Cerebellar nuclear complex (tissue), 1 donor: ENCODE measurements at places on chromosomes 13 and 19.

GRCh38 chr19:28522545-28522922 is 690.4 kb downstream of the UQCRFS1 start:
- no peak for DNase-seq

DNA sequence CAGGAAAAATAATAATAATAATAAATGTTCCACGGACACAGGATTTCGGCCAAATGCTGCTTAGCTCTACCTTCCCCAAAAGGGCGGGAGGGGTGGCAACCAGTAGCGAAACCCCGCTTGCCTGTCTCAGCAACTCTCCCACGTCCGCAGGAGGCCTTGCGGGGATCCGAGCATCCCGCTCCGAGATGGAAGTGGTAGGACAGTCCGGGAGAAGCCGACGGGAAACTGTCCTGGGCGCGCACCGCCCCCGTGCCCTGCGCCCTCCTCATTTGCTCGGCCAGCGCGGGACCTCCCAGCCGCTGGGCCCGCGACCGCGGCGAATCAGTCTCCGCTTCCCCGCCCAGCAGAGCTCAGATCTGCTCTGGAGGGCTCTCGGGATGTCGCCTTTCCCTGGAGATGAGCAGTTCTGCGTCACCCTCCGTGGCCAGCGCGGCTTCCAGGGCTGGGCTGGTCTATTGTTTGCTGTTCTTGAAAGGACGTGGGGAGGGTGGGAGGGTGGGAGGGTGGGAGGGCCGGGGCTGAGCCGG is 48.9 kb upstream of the PABPC3 start:
- no peak for DNase-seq

DNA sequence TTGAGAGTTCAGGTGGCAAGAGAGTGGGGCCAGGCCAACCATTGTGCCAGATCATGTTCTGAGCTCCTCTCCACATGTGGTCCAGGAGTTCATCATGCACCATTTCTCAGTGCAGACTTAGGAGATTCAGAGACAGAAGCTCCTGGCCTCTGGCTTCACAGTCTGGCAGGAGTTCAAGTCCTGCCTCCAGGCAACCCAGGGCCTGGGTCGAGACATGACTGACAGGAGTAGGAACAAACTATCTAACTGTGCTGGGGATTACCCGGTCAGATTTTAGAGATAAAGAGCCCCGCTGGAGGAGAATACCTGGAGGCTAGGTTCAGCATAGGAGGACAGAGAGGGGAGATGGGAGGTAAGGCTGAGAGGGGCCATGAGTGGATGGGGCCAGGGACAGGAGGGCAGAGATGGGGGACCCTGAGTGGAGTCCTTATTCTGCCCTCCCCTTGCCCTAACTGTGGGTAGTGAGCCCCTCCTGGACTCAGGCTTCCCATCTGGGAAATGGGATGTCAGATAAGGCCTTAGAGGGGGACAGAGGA is 906 bp upstream of the CYP4F11 start:
- DNase-seq = no peak

- DNase-seq = no peak
These were observed 237.0 kb downstream of the POSTN start for GRCh38 chr13:37361608-37362007.

- no peak for DNase-seq
These were observed 4.2 kb upstream of the MADCAM1 start for GRCh38 chr19:492091-492531.

DNA sequence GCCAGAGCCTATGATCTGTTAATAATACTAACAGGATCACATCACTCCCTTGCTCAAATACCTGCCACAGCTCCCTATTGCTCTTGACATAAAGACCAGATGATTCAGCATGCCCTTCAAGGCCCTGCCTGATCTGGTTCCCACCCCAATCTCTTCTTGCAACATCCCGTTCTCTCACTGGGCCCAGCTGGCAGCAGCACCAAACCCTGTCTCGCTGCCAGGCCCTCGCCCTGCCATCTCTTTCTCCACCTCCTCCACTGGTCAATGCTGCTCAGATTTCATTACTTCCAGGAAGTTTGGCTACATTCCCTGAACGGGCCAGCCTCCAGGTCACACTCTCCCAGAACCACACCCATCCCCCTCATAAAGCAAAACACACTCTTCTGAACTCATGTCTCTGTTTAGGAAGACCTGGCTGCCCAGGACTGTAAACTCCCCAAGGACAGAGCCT is 8.6 kb upstream of the BCAT2 start:
- DNase-seq = no peak

DNA sequence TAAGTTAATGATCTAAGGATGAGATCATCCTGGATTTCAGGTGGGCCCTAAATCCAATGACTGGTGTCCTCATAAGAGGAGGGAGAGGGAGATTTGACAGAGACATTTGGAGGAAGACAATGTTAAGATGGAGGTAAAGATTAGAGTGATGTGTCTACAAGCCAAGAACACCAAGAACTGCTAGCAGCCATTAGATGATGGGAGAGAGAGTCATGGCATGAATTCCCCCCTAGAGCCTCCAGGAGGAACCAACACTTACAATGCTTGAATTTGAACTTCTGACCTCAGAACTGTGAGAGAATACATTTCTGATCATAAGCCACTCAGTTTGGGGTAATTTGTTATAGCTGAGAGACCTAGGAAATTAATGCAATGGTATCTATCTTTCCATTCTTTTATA is 68.1 kb upstream of the RFXAP start:
- no peak for DNase-seq

DNA sequence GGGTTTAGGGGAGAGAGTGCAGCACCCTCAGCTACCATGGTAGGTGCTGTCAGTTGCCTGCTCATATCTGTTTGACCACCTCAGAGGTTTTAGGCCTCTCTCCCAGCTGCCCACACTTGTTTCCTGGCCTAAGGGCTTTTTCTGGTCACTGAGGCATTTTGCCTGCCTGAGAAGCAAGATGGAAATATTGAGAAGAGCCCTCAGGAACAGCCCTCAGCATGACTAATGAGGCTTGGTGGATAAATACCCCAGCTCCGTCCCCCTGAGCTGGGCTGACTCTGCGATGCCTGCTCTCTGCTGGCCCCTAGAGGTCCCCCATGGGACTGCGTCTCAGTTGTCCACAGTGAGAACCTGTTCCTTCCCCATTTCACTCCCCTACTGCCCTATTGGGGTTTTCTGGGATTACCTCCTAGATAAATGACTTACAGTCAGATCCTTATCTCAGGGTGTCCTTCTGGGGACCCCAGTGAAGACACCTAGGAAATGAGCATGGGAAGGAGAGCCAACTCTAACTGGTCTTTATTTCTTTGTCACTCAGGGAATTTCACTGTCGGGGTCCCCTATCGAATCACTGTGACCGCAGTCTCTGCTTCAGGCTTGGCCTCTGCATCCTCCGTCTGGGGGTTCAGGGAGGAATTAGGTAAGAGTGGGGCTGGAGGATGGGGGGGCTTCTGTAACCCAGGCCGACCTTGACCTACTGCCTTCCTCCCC is 13.3 kb downstream of the PALM3 start:
- DNase-seq = no peak

DNA sequence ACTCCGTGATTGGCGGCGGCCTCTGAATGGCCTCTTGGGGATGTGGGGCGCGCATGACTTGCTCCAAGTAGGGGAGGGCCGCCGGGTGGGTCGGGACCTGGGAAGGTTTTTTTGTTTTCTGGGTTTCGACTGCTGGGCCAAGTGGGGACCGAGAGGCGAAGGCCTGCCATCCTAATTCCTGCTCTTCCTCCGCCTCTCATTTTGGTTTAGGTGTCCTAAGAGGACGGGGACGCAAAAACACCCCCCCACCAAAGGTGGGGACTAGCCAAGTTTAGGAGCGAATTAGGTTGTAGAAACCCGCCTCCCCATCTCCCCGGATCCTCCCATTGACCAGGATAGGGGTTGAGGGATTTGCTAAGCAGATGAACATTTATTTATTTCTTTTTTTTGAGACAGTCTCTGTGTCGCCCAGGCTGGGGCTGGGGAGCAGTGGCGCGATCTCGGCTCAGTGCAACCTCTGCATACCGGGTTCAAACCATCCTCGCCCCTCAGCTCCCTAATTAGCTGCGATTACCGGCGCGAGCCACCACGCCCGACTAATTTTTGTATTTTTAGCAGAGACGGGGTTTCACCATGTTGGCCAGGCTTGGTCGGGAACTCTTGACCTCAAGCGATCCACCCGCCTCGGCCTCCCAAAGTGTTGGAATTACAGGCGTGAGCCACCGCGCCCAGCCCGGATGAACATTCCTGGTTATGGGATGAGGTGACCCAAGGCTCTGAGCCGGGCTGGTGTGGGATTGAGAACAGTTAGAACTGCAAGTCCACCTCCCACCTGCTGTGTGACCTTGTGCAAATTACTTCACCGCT is 838 bp downstream of the PPP2R1A start:
- DNase-seq = no peak

DNA sequence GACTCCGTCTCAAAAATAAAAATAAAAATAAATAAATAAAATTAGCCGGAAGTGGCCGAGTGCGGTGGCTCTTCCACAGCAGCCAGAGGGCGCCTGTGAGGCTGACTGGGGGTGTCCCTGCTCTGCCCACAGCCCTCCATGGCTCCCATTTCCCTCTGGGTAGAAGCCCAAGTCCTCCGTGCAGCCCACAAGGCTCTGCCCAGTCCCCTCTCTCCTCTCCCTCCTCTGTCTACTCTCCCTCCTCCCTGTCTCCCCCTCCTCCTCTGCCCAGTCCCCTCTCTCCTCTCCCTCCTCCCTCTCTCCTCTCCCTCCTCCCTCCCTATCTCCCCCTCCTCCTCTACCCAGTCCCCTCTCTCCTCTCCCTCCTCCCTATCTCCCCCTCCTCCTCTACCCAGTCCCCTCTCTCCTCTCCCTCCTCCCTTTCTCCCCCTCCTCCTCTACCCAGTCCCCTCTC is 20.4 kb downstream of the MISP start:
- no peak for DNase-seq

GRCh38 chr13:27605610-27606200 is 14.6 kb downstream of the LNX2 start:
- no peak for DNase-seq

DNA sequence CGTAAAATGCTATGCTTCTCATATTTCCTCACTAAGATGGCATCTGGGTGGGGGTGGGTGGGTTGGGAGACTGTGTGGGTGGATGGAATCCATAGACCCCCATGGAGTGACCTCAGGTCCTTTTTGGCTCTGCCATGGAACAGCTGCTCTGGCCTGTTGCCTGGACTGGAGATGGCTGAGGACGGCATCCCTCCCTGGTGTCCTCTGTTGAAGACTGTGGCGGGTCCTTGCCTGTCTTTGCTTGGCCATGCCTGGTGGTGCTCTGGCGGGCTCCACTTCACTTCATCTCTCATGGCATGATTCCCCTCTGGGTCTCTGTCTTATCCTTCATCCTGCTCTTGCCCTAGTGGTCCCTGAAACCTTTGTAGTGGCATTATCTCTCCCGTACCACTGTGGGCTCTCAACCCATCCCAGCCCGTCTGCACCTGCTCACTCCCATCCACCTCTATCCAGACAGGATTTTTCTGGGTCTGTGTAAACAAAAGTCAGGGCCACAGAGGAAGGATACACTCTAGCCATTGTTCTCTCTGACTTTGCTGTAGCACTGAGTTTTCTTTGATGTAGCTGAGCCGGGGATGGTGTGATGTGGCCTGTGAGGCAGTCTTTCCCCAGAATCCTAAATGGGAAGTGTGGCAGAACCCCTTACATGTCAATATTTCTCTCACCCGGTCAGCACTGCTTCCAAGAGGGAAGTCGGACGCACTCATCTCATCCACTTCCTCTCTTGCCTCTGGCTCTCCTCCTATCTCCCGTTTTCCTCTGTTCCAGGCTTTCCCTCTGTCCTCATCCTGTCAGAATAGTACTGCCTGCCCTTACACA is 36.1 kb downstream of the WDFY2 start:
- no peak for DNase-seq

- DNase-seq = no peak
These were observed 38.4 kb downstream of the GNG7 start for GRCh38 chr19:2663920-2664571.

DNA sequence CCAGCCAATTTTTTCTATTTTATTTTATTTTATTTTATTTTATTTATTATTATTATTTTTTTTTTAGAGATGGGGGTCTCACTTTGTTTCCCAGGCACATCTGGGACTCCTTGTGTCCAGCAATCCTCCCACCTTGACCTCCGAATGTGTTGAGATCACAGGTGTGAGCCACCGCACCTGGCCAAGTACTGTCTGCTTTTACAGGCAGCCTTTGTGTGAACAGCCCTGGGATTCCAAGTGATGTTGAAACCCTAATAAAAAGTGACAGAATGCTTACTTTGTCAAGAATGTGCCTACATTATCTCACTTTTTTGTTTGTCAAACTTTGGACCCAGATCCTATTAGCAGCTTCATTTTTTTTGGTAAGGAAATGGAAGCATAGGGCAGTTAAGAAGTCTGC is 220.1 kb upstream of the EDNRB start:
- no peak for DNase-seq

- no peak for DNase-seq
These were observed 22.9 kb upstream of the CFAP97D2 start for GRCh38 chr13:114155926-114156883.

DNA sequence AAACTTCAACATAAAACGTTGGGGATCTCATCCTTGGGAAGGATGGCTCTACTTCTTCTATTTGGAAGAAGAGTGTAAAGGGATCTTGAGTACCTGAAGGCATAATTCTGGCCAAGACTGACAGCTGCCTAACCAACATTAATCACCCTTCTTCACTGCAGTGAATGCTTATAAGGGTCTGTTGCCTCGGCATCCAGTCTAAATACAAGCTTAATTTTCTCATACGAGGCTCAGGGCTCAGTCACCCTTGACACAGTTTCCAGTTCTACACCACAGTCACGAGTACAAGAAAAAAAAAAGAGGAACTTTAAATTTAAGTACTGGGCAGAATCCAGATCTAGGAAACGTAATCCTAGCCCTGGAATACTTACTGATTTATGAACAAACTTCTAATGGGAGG is 9.0 kb downstream of the FPR3 start:
- DNase-seq = no peak

DNA sequence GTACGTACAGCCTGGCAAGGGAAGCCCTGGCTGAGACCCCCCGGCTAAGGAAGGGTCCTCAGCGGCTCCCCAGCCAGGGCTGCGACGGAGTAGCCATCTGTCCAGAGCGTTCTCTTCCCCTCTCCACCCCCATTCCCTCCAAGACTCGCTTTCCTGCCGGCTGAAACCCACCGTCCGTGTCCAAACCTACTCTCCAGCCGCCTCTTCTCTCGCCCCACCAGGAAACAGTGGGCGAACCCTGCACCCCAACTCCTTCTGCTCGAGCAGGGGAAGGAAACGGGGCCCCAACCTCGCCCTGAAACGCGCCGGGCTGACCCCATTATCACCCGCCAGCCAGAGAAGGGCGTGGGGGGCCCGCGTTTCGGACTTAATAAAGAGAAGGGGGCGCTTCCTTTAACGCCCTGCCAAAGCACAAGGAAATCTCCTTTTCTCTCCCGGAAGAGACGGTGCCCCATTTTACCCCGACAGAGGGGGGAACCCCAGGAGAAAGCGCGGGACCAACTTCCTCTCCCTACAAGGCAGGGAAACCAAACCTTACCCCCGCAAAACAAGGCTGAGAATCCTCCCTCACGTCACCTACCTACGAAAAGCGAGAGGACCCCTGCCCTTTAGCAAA is 2.5 kb downstream of the ZC3H4 start:
- DNase-seq = no peak
